ENCODE measurements at places on chromosomes 2 and 18.

GRCh38 chr2:170878505-170878904, 50.5 kb upstream of the GORASP2 start:
- DNase-seq = no peak

DNA sequence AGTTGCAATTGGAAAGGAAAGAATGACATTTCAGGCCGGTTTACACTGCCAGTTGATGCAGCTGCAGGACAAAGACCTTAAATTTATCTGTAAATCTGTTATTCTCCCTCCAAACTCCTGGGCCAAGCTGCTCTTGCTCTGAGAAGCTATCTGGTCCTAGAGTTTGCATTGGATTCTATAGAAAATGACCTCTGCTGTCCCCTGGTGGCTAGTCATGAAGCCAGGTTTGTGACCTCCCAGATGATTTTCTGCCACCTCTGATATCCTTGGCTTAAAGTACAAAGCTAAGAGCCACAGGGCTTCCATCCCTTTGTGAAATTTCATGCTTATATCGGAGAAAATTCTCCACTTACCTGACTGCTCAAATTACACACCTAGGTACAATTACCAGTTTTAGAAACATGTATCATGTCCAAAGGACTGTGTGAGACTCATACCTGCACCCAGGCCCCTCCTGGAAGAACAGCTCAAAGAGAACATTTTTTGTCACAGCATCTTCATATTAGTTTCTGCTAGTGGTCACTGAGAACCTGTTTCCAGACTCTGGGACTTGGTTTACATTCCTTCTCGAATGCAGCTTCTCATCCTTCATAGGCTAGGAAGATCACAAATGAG, 28.9 kb upstream of the IER3IP1 start:
- DNase-seq = peak; percentile 12

- DNase-seq = no peak
Measured at GRCh38 chr18:23151414-23152099, 16.3 kb downstream of the CABLES1 start.

GRCh38 chr2:235595422-235596010, 101.7 kb downstream of the AGAP1 start:
- DNase-seq = peak; percentile 49

DNA sequence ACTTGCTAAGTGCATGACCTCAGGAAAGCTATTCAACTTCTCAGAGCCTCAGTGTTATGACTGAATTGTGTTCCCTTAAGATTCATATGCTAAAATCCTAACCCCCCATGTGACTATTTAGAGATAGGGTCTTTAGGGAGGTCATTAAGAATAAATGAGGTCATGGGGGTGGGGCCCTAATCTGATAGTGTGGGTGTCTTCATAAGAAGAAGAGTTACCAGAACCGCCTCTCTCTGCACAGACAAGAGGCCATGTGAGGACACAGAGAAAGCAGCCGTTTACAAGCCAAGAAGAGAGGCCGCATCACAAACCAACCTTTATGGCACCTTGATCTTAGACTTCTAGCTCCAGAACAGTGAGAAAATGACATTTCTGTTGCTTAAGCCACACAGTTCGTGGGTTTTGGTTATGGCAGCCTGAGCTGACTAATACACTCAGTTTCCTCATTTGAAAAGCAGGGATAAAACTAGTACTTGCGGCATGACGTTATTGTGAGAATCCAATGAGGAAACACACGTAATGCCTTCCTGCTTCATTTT, 9.9 kb downstream of the SH2D6 start:
- DNase-seq = peak; percentile 50

DNA sequence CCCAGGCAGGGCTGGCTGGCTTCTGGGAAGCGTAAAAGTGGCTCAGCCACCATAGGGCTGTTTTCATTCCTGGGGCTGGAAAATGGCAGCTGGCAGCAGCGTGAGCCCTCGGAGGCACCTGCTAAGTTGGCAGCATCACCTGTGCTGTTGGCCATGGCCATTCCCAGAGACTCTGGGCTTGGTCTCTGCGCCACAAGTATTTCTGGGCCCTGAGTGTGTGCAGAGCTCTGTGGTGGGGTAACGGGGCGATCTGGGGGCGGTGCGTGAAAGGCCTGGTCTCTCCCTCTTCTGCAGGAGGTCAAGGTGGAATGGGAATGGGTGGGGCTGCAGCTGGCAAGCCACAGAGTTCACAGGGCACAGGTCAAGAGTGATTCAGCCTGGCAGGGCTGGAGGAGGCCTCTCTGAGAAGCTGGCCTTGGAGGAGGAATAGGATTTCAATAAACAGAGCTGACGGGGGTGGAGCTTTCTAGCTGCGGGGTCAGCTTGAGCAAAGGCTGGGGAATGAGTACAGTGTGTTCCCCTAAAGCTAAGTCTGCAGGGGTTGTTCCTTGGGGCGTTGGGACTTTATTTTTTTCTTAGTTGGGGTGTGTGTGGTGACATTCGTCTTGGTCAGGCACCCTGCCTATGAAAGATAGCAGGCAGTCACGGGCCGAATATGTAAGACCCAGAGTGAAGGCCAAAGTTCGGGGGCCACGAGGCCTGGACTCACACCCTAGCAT, 10.3 kb upstream of the NTSR2 start:
- DNase-seq = no peak

DNA sequence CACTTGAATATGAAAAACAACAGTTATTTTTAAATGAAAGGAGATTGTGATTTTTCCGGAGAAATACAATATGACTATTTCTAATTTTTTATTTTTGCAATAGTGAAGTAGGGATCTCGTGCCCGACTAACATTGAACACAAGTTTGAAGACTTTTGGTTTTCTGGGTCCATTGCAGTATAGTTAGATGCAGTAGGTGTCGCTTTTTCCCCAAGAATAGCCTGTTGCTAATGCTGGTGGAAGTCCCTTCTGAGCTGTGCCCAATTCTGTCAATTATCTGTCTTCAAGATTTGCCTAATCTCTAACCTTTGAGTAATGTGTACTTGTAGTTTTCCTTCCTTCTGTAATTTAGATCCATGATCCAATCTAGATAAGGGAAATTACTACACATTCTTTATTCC, 36.5 kb downstream of the SEMA4F start:
- peak; percentile 70 for DNase-seq

- DNase-seq = no peak
Measured at GRCh38 chr2:230330725-230331124, 3.7 kb downstream of the SP140L start.

DNA sequence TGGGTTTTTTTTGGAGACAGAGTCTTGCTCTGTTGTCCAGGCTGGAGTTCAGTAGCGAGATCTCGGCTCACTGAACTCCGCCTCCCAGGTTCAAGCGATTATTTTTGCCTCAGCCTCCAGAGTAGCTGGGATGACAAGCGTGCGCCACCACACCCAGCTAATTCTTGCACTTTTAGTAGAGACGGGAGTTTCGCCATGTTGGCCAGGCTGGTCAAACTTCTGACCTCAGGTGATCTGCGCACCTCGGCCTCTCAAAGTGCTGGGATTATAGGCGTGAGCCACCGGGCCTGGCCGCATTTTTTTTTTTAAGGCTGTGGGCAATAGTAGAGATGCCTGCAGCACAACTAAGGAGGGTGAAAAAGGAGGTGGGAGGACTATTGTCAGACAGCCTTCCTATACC, 41.7 kb upstream of the ZNF532 start:
- no peak for DNase-seq

DNA sequence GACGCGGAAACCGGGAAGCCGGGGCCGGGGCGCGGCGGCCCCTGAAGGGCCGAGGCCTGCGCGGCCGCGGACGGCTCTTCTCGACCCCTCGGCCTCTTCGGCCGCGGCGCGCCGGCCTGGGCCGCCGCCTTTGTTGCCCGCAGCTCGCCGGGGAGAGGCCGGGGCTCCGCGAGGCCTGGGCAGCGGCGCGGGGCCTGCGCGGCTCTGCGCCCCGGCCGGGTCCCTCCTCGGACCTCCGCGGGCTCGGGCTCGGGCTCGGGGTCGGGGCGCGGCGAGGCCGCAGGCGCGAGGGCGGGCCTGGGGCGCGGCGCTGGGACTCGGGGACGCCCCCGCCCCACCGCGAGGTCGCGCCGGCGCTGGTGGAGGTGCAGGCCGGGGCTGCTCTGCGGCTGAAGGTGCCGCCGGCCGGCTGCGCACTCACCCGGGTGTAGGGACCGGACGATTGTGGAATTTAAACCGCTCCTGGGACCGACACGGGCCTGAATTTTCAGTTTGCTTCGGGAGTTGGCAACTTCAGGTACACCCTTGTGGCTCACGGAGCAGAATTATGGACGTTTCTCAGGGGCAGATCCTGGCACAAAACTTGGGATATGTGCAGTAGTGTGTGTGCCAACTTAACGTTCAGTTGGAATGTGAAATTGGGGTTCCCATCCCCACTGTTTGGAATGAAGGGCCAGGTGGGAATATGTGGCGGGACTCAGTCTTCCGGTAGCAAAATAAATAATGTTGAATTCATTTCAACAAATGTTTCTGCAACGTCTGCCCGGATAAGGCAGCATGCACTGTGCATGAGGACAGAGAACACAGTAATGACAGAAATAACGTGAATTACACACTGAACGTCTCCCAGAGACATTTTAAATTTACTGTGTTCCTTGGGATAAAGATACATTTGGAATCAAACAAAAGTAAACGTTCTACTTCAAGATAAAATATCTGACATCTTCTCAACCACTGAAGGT, 787 bp downstream of the SOCS6 start:
- DNase-seq = peak; percentile 60

DNA sequence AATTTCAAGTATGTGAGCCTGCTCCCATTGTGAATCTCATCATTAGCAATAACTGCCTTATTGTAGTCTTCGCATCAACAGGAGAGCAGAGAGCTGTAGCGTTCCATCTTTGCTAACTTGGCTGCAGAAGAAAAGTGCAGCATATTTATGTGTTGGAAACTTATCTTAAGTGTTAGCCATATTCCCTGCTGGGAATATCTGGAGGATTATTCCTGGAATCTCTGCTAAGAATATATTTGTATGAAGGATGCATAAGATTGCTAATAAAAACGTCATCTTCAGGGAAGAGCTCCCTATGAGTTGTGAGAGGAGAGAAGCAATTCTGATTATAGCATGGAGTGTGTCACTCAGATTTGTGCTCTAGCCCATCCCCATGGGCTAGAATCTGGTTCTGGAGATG, 115.1 kb upstream of the REG3G start:
- no peak for DNase-seq

GRCh38 chr18:74544898-74545297, 10.6 kb downstream of the CNDP1 start:
- DNase-seq = no peak

GRCh38 chr2:48346124-48346536, 183.8 kb upstream of the STON1 start:
- no peak for DNase-seq

GRCh38 chr18:67222887-67223286, 293.6 kb downstream of the DSEL start:
- no peak for DNase-seq

GRCh38 chr2:145068509-145068908, 548.6 kb upstream of the ZEB2 start:
- DNase-seq = no peak

- no peak for DNase-seq
Measured at GRCh38 chr2:43240766-43241150, 14.4 kb upstream of the ZFP36L2 start.

DNA sequence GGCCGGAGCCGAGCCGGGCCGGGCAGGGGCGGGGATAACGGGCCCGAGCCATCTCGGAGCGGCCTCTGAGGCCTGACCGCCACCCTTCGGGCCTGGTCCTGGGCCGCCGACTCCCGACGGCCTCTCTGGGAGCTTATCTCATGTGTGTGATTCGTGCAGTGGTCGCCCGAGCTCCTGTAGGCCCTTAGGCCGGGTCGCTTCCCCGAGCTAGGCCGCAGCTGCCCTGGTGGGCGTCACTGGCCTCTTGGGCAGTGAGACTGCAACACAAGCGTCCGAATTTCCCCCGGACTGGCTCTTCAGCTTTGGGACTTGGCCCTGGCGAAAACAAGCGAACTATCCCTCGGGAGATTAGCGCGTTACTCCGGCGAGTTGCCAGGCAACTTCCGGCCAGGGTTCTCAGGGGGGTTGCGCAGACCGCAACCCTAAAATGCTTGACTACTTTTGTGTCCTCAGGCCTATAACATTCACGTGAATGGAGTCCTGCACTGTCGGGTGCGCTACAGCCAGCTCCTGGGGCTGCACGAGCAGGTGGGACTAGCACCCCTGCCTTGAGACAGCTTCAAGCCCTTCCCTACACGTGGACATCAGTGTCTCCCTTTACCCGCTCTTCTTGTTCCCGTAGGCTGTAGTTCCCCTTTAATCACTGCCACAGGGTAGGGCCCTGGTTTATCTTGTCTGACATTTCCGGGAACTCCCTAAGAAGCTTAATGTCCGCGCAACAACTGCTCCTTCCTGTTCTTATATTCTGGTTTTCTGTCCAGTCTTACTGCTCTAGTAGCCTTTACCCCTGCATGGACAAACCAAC, 602 bp downstream of the SNX17 start:
- peak; percentile 36 for DNase-seq

GRCh38 chr2:10163498-10164486, 41.3 kb downstream of the RRM2 start:
- DNase-seq = no peak

- no peak for DNase-seq
Measured at GRCh38 chr2:113206251-113206650, 32.5 kb downstream of the PSD4 start.

- DNase-seq = no peak
Measured at GRCh38 chr18:12860530-12860929, 23.5 kb downstream of the PTPN2 start.

DNA sequence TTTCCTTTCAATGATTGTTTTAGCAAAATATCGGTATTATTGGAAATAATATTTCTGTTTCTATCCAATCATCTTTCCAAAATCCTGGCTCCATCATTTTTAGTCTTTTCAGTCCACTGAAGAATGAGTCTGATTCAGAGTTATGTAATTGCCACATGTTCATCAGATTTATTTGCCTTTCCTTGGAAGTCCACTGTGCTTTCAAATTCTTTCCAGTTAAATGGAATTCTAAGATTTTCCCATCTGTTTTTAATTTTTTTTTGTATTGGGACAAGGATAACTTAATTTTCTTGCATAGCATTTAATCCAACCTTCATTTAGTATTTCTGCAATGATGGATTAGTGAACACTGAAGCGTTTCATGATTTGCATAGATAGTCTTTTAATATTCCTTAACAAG, 521.5 kb upstream of the NRXN1 start:
- no peak for DNase-seq

DNA sequence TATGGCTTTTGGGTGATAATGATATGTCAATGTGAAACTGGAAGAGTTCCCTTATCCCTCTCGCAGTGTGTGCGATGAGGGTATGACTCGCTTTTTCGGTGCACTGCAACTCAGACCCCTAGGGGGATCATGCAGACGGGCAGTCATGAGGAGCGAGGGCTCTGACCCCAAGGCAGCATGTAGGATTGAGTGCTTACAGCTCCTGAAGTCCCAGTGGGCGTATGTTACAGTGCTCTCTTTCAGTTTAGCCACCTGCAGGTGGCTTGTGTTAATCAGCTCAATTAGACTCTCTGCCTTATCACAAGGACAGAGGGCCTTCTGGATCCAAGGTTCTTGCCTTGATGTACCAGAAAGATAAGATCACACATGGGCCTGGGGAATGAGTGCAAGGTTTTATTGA, 1269.9 kb upstream of the GYPC start:
- no peak for DNase-seq

GRCh38 chr2:74481961-74482800, 617 bp downstream of the CCDC142 start:
- no peak for DNase-seq
